ENCODE measurements at places on chromosomes 16 and 17.

GRCh38 chr16:66290431-66290830 is 76.1 kb upstream of the CDH5 start:
- DNase-seq: no peak

- no peak for DNase-seq
Observed at GRCh38 chr16:13902677-13903076, 17.3 kb upstream of the ERCC4 start.

DNA sequence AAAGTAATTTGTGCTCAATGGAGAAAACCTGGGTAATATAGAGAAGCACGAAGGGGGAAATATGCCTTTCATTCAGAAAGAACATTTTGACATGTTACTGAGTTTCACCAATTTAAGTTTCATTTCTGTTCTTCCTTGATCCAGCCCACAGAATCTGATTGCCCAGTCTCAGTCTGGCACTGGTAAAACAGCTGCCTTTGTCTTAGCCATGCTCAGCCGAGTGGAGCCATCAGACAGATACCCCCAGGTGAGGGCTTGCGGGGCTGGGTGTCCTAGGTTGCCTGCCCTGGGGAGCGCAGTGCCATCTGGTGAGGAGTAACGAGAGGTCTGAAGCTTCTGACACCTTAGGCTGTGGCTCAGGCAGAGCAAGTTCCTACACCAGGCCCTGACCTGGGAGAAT is 17.7 kb downstream of the DDX19A start:
- DNase-seq: no peak

GRCh38 chr16:47317465-47318240 is 143.2 kb downstream of the ITFG1 start:
- no peak for DNase-seq

DNA sequence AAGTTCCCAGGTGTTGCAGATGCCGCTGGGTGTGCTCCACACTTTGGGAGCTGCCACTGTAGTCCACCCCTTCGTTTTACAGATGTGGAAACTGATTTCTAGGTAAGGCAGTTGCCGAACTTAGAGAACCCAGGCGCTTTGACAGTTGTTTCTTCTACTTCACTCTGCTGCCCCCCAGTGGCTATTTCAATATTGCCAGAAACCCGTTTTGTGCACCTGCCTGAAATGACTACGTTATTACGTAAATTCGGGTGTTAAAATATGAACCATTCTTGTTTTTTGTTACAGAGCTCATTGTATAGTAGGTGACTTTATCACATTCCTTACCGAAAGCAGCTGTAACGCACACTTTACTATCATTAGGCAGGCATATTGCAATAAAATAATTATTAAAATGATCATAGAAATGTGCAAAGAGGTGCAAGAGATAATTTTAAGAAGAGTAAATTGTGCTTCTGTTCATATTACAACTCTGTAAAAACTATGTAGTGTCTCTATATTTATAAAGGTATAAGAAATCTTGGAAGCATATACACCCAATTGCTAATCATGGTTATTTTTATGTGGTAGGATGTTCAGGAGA is 44.9 kb downstream of the OTOA start:
- DNase-seq: peak; percentile 54
